ENCODE measurements at places on chromosomes 3 and 15.

- no peak for DNase-seq
These were observed 412 bp downstream of the SLC41A3 start for GRCh38 chr3:126083511-126083912.

DNA sequence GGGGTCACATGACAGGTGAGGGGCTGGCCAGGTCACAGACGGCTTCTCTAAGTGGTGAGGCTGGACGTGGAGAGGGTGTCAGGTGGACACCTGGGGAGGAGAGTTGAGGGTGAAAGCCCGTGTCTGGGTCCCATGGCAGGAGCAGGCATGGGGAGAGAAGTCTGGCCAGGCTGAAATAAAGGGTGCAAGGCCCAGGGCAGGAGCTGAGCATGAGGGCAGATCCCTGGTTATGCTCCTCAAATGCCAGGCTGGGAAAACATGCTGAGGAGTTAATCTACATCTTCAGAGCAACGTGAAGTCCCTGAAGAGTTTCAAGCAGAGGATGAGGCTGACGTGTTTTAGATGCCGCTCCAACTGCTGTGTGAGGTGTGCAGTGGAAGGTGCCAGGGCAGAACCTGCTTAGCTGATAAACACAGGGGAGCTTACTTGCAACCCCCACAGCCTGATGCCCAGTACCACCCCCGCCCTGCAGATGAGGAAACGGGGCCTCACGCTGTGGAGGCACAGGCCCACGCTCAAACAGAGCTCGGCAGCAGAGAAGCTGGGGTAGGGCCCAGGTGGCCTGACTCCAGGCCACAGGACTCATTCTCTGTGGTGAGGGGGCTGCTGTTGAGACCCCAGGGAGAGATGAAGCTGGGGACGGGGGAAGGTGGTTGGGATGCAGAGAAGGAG, 40.5 kb downstream of the HCN4 start:
- no peak for DNase-seq

- DNase-seq, result no peak
These were observed 254.2 kb upstream of the SLCO3A1 start for GRCh38 chr15:91599261-91599660.

DNA sequence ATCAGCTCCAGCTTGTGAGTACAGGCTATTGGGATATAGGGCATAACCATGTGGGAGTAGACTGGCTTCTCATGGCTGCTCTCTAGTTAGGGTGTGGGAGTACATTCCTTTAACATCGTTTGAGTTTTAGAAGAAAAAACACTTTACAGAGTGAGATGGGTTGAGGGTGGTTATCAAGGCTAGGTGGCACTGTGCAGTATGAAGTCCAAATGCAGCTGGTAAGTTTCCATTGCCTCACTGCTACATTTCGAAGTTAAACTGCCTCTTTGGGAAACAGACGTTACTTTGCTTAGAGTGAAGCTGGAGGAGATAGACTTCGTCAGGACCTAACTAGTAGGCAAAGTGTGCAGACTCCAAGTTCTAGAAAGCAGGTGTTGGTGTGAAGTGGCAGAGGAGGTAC, 192.4 kb downstream of the SQOR start:
- no peak for DNase-seq
